WERI-Rb-1 (cell line): ENCODE measurements at places on chromosomes 11 and 22.

GRCh38 chr11:128501632-128502549 lies 85.5 kb downstream of the ETS1 start:
- no peak for DNase-seq

GRCh38 chr11:58787903-58788302 lies 56.2 kb upstream of the GLYAT start:
- no peak for DNase-seq

GRCh38 chr11:21622566-21622965 lies 570.3 kb upstream of the ANO5 start:
- no peak for DNase-seq

DNA sequence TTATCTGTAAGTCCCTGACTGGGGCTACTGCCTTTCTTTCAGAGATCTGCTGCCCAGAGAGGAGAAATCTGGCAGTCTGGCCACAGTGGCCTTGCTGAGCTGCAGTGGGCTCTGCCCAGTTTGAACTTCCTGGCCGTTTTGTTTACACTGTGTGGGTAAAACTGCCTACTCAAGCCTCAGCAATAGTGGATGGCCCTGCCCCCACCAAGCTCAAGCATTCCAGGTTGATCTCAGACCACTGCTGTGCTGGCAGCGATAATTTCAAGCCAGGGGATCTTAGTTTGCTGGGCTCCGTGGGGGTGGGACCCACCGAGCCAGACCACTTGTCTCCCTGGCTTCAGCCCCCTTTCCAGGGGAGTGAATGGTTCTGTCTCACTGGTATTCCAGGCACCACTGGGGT lies 117.5 kb downstream of the TRPC6 start:
- DNase-seq, result no peak

- no peak for DNase-seq
Measured at GRCh38 chr11:65954771-65955170, 6.8 kb upstream of the SART1 start.

- DNase-seq, result no peak
Measured at GRCh38 chr11:88068848-88069554, 106.2 kb downstream of the RAB38 start.

DNA sequence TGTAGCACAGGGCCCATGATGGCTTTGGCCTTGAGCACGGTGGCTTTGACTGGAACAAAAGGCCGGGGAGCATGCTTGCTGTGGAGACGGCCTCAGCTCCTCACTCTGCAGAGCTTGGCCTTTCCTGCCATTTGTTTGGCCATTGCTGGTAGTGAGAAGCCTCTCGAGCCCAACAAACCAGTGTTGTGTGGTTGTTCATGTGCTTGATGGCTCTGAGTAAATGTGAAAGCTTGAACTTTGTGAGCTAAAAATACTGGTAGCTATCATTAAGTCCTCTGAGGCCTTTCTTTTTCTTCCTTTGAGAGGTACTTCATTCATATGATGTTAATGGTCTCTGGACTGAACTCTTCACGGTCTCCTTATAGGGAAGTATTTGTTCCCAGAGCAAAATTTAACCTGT lies 39.6 kb downstream of the NAT10 start:
- no peak for DNase-seq

GRCh38 chr11:35174666-35175065 lies 35.7 kb downstream of the CD44 start:
- no peak for DNase-seq

DNA sequence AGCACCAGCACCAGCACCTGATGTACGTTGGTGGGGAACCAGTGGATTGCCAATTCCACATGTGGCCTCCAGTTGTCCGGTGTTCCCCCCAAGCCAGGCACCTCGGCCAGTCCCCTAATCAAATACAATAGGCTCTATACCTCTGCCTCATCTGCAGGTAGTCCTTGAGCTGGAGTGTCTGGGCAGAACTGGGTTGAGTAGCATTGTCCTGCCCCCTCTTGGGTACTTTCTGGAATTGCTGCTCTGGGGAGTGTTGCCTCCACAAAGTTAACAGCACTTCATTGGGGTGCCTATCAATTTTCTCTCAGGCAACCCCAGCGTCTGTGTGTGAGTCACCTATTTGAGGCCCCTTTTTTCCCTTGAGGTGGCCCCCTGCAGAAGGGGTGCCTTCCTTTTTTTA lies 413.0 kb upstream of the LARGE1 start:
- DNase-seq, result no peak

- DNase-seq, result no peak
Measured at GRCh38 chr11:4704054-4704789, at the start of gene MMP26. Gene MMP26 (plus strand): TSS chr11:4704784.

DNA sequence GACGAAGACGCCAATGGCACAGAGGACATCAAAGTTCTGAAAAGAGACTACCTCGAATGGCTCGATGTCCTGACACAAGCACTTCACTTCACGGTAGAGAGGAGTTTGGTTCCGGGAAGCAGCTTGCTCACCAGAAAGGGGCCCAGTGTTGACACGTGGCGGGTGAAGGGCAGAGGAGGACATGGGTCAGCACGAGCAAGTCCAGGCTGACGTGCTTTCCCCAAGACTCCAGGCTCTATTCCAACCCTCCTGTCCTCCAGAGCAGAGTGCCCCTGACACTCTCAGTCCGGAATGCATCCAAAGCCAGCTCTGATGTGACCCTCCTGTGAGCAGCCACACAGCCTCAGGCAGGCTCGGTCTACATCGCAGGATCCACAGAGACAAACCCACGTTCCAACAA lies 77.5 kb upstream of the BID start:
- no peak for DNase-seq

GRCh38 chr11:9609002-9609759 lies 35.7 kb downstream of the WEE1 start:
- DNase-seq, result no peak

GRCh38 chr11:44417731-44418455 lies 108.0 kb upstream of the ALX4 start:
- DNase-seq, result no peak

DNA sequence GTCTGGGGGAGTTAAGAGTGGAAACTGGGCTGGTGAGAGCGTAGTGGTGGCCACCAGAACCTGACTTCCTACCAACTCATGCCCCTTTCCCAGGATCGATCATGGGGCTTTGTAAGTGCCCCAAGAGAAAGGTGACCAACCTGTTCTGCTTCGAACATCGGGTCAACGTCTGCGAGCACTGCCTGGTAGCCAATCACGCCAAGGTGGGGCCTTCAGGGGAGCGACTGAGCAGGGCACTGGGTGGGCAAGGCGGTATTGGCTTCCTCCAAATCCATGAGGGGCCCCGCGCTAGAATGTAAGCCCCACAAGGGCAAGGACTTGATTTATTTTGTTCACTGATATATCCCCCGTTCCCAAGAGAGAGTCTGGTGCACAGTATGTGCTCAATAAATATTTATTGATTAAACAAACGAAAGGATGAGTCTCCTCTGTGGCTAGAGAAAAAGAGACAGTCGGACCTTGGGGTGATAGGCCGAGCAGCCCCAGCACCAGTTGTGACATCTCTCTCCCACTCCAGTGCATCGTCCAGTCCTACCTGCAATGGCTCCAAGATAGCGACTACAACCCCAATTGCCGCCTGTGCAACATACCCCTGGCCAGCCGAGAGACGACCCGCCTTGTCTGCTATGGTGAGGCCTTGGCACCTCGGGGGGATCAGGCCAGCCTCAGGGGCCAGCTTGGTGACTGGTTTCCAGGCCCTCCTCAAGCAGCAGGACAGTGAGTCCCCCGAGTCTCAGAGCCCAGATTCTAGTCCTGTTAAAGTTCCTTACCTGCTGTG lies 765 bp downstream of the ZFPL1 start:
- no peak for DNase-seq

GRCh38 chr11:1819074-1819473 lies 15.7 kb upstream of the SYT8 start:
- DNase-seq, result no peak

DNA sequence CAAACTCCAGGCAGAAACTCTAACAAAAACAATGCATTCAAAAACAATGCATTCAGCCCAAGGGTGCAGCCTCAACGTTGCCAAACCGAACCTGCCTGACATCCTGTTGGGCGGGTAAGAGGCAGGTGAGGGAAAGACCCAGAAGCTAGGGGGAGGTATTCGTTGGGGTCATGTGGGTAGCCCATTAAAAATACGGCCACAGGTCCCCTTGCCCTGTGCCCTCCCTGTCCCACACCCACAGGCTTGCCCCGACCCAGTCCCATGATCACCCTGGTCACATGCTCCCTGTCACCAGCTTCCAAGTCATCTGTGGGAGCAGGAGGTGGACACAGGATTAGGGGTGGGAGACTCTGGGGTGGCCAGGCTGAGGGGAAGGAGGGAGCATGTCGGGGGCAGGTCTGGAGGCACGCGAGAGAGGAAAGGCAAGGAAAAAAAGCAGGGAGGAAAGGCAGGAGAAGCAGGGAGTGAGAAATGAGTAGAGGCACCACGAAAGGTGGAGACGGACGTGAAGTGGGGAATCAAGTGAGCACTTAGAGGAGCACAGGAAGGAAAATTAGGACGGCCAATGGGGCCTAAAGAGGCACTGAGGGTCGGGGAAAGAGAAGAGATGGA lies 683 bp downstream of the PLA2G6 start:
- peak; percentile 39 for DNase-seq

DNA sequence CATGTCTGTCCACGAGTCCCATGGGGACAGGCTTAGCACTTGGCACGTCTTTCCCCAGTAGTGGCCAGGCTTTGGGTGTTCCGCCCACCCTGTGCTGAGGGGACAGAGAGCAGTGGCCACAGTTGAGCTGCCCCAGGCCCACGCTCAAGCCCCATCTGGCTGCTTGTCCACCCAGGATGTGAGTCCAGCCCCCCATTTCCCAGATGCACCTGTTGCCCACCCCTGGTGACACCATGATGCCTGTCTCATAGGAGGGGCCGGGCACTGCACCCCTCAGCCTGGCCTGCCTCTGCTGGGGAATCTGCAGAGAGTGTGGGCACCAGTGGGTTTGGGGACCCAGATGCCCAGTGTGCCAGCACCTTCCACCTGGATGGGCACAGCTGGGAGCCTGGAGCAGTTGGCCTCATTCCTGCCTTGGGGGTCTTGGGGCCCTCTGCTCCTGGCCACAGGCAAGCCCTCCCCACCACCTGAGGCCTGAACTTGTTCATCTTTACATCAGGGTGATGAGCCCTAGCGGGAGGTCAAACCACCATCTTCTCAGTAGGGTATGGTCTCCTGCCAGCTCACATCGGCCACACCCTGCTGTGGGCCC lies 5.7 kb downstream of the SIGIRR start:
- DNase-seq, result no peak

GRCh38 chr22:27046086-27046485 lies 388.7 kb downstream of the MIAT start:
- no peak for DNase-seq

DNA sequence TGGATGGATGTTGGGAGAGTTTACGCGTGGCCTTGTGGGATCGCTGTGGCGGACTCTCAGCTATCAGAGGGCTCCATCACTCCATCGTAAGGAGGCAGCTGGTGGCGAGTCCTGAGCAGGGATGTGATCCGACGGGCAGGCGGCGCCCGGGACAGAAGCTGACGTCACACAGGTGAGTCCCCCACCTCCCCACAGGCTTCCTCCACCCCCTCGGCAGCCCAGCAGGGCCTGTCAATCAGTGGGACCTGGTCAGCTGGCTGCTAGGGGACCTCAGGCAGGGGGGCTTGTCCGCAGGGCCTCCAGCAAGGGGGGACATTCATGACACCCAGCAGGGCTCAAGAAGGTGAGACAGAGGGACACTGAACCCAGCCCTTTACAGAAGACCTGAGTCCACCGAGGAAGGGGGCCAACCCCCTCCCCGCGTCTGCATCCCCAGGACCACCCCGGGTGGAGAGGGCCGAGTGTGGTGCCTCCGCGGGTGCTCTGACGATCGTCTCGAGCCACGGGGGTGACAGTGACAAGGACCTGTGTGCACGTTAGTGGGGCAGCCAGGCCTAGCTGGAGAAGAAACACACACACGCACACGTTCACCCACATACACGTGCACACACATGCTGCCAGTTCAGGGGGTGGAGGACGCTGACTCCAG lies 7.1 kb downstream of the HRAS start:
- DNase-seq, result peak; percentile 7

- no peak for DNase-seq
Measured at GRCh38 chr11:110787680-110788079, 75.4 kb upstream of the ARHGAP20 start.

DNA sequence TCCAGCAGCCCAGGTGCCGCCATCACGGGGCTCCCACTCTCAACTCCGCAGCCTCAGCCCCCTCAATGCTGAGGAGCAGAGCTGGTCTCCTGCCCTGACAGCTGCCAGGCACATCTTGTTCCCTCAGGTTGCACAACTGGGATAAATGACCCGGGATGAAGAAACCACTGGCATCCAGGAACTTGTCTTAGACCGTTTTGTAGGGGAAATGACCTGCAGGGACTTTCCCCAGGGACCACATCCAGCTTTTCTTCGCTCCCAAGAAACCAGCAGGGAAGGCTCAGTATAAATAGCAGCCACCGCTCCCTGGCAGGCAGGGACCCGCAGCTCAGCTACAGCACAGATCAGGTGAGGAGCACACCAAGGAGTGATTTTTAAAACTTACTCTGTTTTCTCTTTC lies at the start of gene SAA1:
SAA1 (plus strand) TSS at position 316 of the 400 bp plus-strand sequence. CDS start 624 bp downstream, outside the sequence.
- DNase-seq, result no peak

DNA sequence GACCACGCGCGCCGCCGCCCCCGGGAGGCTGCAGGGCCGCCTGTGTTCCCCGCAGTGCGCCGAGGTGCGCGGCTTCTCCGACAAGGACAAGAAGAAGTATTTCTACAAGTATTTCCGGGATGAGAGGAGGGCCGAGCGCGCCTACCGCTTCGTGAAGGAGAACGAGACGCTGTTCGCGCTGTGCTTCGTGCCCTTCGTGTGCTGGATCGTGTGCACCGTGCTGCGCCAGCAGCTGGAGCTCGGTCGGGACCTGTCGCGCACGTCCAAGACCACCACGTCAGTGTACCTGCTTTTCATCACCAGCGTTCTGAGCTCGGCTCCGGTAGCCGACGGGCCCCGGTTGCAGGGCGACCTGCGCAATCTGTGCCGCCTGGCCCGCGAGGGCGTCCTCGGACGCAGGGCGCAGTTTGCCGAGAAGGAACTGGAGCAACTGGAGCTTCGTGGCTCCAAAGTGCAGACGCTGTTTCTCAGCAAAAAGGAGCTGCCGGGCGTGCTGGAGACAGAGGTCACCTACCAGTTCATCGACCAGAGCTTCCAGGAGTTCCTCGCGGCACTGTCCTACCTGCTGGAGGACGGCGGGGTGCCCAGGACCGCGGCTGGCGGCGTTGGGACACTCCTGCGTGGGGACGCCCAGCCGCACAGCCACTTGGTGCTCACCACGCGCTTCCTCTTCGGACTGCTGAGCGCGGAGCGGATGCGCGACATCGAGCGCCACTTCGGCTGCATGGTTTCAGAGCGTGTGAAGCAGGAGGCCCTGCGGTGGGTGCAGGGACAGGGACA lies 2.7 kb downstream of the NLRP6 start:
- peak; percentile 11 for DNase-seq

- DNase-seq, result no peak
Measured at GRCh38 chr11:75894036-75894585, 79.1 kb downstream of the UVRAG start.

DNA sequence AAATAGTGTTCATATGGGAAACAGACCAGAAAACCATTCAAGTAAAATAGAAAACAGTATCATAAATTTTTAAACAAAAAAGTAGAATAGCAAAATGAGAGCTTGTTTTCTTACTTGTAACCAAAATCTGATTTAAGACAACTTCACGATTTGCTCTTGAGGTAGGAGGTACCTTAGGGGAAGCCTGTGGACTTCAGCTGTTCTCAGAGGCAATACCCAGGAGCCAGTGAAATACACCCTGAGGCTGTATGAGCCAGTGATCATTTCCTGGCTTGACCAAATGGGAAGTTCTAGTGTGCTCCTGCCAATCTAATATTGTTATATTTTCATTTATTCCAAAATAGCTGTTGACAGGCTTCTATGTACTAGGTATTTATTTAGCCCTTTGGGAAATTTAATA lies 104.8 kb downstream of the ARHGAP42 start:
- DNase-seq, result no peak
